Spleen (tissue), 13 donors: ENCODE measurements at places on chromosomes 7 and 10. TPM values are rescaled to one million over a fixed set of nuclear protein-coding genes. Genes with fewer than 3 reads are reported as not detected.

GRCh38 chr10:68877482-68878110, 23.5 kb upstream of the DDX50 start:
- no peak for DNase-seq

GRCh38 chr7:99379043-99379577, 4.6 kb downstream of the ARPC1B start:
- peak; percentile 83 for DNase-seq

GRCh38 chr7:1085266-1085665, 2.6 kb upstream of the GPER1 start:
- DNase-seq: no peak

DNA sequence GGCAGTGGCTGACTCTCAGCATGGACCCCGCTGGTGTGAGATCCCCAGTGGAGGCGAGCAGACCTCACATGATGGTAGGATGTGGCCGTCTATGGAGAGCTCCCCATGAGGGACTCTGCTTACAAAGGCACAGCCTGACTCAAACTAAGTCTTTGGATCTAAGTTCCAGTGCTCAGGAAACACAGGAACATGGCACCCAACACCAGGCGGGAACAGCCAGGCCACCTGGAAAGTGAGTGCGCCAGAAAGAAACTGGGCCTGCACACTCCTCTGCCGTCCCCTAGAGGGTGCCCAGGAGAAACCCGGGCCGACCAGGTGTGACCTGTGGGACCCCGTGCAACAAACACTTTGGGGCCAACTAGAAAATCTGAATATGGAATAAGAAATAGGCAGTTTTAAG, 10.0 kb downstream of the PITRM1 start:
- no peak for DNase-seq

GRCh38 chr10:96025566-96025965, 17.8 kb upstream of the CCNJ start:
- DNase-seq: no peak

SYT15B gene
- 0.26 TPM for total RNA-seq
